ENCODE measurements at places on chromosomes 1 and 21. TPM values are rescaled to one million over a fixed set of nuclear protein-coding genes. Genes with fewer than 3 reads are reported as not detected.

DNA sequence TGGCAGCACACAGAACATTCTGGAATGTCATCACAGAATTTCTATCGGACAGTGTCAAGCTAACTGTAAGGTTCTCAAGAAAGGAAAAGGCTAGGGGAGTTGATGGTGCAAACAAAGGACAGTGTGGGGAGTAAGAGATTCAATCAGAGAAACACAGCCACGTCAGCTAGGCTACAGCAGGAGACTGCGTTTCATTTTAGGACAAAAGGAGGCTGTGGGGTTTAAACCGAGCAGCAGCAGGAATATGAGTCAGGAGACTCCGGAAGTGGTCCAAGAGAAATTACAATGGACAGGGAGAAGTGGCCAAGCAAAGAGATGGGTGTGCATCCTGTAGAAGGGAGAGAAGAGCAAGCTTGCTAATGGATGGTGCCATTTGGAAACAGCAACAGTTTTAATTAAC lies 37.4 kb upstream of the C1orf198 start:
- H3K4me3 ChIP-seq, result peak overlapping the region; percentile 7
- H3K27me3 ChIP-seq, result no peaks in the 10 kb centered on the region
- H3K27ac ChIP-seq, result no peak overlapping the region
- H3K36me3 ChIP-seq, result peaks cover 3% of the 10 kb centered on the region

GRCh38 chr1:193846876-193847604 lies 660.6 kb upstream of the B3GALT2 start:
- no peaks in the 10 kb centered on the region for H3K36me3 ChIP-seq
- peak; percentile 53 for DNase-seq
- H3K4me1 ChIP-seq, result peaks cover 4% of the 10 kb centered on the region
- H3K27ac ChIP-seq, result no peak overlapping the region
- no peaks in the 10 kb centered on the region for H3K27me3 ChIP-seq

- no peak for DNase-seq
- no peaks in the 10 kb centered on the region for H3K27me3 ChIP-seq
- no peak overlapping the region for H3K4me3 ChIP-seq
- no peaks in the 10 kb centered on the region for H3K36me3 ChIP-seq
- no peak overlapping the region for H3K27ac ChIP-seq
These were observed 93.6 kb upstream of the ACTRT2 start for GRCh38 chr1:2927393-2928360.

GRCh38 chr1:246179401-246179800 lies 327.7 kb downstream of the SMYD3 start:
- H3K36me3 ChIP-seq, result no peaks in the 10 kb centered on the region
- H3K4me3 ChIP-seq, result no peak overlapping the region
- DNase-seq, result no peak
- H3K27me3 ChIP-seq, result no peaks in the 10 kb centered on the region

DNA sequence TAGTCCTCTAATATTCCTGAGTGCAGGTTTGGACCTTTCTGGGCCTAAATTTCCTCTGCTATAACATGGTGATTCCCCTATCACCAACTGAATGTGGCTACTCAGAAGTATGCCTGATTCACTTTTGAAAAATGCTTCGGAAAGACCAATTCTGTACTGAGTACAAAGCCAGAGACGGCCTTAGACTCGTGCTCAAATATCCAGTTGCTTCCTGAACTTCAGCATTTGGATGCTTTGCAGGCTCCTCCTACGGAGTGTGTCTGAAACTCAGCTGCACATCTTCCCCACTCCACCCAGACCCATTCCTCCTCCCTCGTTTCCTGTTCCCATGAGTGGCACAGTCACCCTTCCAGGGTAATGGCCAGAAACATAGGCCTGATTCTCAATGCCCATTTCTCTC lies 98.4 kb upstream of the GADD45A start:
- no peaks in the 10 kb centered on the region for H3K27me3 ChIP-seq
- H3K4me1 ChIP-seq, result peaks cover 3% of the 10 kb centered on the region
- DNase-seq, result peak; percentile 58
- no peaks in the 10 kb centered on the region for H3K36me3 ChIP-seq
- no peak overlapping the region for H3K27ac ChIP-seq

DNA sequence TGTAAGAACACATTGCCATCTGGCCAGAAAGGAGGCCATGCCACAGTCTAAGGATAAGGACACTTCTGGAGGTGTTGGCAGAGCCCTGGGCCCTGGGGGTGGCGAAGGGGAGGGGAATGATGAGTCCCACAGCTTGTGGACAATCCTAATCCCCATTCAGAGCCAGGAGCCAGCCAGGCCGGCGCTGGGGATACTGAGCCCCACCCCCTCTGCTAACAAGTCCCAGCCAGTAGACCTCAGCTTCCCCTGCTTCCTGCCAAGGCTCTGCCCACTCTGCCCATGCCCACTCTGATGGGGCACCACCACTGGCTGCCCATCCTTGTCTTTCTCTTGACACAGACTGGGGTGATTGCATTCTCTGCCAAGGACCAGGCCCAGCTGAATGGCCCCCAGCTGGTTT lies 71.9 kb downstream of the NAV1 start:
- H3K4me1 ChIP-seq, result peaks cover 14% of the 10 kb centered on the region
- DNase-seq, result no peak
- H3K4me3 ChIP-seq, result no peak overlapping the region
- H3K36me3 ChIP-seq, result peaks cover 4% of the 10 kb centered on the region
- no peak overlapping the region for H3K27ac ChIP-seq

DNA sequence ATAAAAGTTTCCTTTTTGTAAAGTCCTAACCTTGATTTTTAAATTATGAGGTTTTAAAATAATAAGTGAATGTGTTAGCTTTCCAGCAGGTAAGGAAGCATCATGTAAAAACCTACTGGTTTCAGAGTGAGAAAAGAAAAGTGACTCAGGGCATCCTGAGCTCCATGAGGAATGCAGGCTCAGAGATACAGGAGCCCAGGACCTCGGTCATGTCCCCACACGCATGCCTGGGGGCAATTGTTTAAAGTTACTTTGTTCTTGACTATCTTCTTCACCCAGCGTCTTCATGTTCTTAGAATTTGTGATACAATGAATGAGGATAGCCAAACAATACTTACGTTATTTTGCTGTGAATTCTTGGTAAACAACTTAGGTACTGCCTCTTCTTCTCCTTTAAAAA lies 117.4 kb upstream of the PLPPR5 start:
- DNase-seq, result no peak
- H3K27ac ChIP-seq, result no peak overlapping the region
- H3K4me1 ChIP-seq, result no peaks in the 10 kb centered on the region
- no peaks in the 10 kb centered on the region for H3K36me3 ChIP-seq
- no peaks in the 10 kb centered on the region for H3K27me3 ChIP-seq
- no peak overlapping the region for H3K4me3 ChIP-seq

DNA sequence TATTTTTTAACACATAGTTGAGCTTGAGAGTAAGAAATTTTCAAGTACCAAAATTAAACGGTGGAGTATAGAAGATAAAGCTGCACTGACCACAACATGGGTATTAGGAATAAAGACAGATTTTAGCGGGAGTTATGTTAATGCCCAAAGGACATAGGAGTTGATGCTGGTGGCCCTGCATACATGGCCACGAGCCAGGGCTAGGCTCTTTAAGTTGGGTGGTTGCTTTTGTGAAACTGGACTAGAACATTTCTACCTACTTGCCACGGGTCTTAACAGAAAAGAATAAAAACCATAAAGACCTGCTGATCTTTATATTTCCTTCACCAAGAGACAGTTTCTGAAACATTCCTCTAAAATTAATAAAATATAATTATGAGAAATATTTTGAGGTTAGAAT lies 14.9 kb downstream of the EDEM3 start:
- no peak overlapping the region for H3K27ac ChIP-seq
- no peaks in the 10 kb centered on the region for H3K27me3 ChIP-seq
- H3K4me3 ChIP-seq, result no peak overlapping the region
- H3K36me3 ChIP-seq, result no peaks in the 10 kb centered on the region
- DNase-seq, result no peak

- H3K4me1 ChIP-seq, result peaks cover 9% of the 10 kb centered on the region
These were observed 15.1 kb downstream of the TRIM45 start for GRCh38 chr1:117106478-117106877.

DNA sequence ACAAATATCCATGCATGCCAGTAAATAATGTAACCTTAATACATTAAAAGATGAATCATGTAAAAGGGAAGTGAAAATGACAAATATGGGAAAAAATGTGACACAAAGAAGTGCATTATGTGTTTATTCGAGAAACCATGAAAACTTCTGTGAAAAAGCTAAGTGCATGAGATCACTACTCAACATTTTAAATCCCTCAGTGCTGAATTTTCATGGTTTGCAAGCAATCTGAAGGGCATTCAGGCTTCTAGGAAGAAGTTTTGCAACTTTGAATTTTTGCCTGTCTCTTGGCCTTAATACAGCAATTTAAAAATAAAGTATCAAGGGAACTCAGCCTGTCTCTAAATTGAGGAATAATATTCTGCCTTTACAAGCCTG lies 78.2 kb downstream of the MAP3K7CL start:
- peak overlapping the region; percentile 98 for H3K27ac ChIP-seq
- peak; percentile 96 for DNase-seq
- peaks cover 28% of the 10 kb centered on the region for H3K4me1 ChIP-seq
- H3K27me3 ChIP-seq, result no peaks in the 10 kb centered on the region

DNA sequence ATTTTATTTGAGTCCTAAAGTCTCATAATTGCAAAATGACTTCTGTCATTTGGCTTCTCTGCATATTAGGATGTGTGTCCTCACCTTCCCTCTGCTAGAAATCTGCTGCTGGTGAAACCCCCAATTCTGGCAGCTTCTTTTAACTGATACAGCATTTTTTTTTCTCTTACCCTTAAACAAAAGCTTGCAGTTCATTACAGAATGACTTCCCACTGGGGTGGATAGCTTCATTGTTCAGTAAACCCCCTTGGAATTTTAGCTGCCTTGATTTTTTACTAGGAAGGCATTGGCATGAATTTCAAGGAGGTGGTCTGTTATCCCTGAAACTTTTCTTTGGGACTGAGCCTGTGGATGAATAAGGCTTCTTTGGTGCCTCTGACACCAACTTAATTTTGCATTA lies 16.8 kb downstream of the TSEN15 start:
- no peak overlapping the region for H3K27ac ChIP-seq
- no peaks in the 10 kb centered on the region for H3K36me3 ChIP-seq
- no peaks in the 10 kb centered on the region for H3K27me3 ChIP-seq
- no peaks in the 10 kb centered on the region for H3K4me1 ChIP-seq
- no peak for DNase-seq

GRCh38 chr1:42680921-42681683 lies 1.1 kb upstream of the YBX1 start:
- H3K27ac ChIP-seq, result peak overlapping the region; percentile 77
- peak overlapping the region; percentile 90 for H3K4me3 ChIP-seq
- H3K27me3 ChIP-seq, result no peaks in the 10 kb centered on the region
- peak; percentile 18 for DNase-seq
- peaks cover 2% of the 10 kb centered on the region for H3K36me3 ChIP-seq

DNA sequence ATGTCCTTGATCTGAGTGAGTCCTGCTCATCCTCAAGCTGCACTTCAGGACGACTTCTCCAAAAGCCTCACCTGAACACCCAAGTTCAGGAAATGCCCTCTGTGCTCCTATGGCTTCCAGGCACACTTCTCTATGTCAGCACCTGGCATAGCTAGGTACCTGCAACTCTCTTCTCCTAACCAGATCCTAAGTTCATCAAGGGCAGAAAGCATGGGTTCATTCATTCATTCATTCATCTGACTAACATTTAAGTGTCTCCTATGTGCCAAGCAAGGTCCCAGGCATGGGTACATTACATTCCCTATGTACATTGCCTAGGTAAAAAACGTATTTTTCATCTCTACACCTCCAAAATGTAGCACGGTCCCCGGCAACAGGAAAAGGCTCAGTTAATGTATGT lies 4.0 kb downstream of the RGS8 start:
- H3K27me3 ChIP-seq, result peaks cover 3% of the 10 kb centered on the region
- DNase-seq, result no peak
- no peak overlapping the region for H3K4me3 ChIP-seq
- no peak overlapping the region for H3K27ac ChIP-seq
- H3K36me3 ChIP-seq, result no peaks in the 10 kb centered on the region
- peaks cover 7% of the 10 kb centered on the region for H3K4me1 ChIP-seq

DNA sequence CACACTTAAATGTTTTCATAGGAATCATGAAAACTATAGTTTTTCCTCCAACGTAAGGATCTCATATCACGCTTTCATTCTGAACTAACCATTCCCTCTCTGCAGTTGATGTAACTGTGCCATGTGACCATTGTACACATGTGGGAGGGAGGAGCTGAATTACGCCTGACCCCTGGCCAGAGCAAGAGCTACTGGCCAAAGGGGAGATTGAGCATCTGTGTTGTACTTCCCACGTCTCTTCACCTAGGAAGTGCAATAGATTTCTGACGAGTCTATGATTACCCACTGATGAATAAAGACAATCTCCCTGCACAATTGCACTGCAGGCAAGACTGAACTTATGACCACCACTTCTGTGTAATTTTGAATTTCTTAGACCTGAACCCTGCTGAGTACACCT lies 24.0 kb downstream of the PTPRC start:
- H3K27me3 ChIP-seq, result no peaks in the 10 kb centered on the region
- peaks cover 12% of the 10 kb centered on the region for H3K4me1 ChIP-seq
- no peak for DNase-seq

DNA sequence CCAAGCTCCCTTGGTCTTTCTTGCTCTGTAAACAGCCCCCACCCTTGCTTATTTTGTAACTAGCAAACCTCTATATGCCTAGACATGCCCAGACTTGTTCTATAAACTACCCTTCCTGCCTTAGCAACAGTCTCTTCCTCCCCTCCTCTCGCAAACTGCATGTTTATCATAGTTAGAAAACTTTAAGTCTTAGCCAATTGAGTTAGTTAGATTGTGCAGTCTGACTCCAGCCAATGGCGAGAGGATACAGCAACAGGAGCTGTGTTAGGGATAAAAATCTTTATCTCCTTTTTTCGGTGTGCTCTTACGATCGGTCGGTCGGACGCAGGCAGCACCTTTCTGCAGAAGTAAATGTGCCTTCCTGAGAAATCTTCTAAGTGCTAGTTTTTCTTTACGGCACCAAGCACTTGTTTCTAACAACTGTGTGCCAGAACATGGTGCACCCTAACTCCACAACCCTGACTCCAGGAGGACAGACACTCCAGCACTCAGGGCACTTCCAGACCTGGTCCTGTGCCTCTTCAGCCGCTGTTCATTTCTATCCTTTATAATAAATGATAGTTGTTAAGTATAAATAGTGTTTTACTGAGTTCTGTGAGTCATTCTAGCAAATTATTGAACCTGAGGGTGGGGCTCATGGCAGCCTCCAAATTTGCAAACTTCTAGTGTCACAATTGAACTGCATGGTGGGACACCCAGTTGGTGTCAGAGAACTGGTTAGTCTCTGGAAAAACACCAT lies 25.7 kb upstream of the GNG4 start:
- no peak for DNase-seq
- H3K36me3 ChIP-seq, result no peaks in the 10 kb centered on the region
- no peak overlapping the region for H3K4me3 ChIP-seq
- H3K27ac ChIP-seq, result no peak overlapping the region
- no peaks in the 10 kb centered on the region for H3K27me3 ChIP-seq

DNA sequence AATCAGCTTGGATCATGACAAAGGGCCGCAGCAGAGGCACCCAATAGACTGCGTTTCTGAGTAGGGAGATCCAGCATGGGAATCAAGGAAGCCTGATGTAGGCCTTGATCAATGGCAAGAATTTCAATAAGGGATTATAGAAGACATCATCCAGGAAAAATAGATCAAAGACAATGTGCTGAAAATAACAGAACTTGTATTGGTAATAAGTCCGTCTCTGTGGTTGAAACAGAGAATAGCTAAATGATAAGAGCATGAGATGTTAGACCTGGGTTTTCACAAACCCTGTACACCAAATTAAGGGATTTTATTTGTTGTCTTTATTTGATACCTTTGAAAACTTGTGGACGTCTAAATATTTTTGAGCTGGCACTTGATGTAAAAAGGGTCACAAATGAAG lies 228.0 kb upstream of the SGIP1 start:
- H3K27me3 ChIP-seq, result no peaks in the 10 kb centered on the region
- no peaks in the 10 kb centered on the region for H3K36me3 ChIP-seq
- H3K4me1 ChIP-seq, result no peaks in the 10 kb centered on the region
- no peak overlapping the region for H3K4me3 ChIP-seq

Gene TMEM125
- total RNA-seq, result 0.64 TPM

Gene RORC
- total RNA-seq, result not detected

Gene LRRIQ3
- 0.52 TPM for total RNA-seq

Gene HPDL
- total RNA-seq, result 0.70 TPM

Gene BARHL2
- not detected for total RNA-seq

All from astrocyte (in vitro differentiated cells and primary cell).